ENCODE measurements at places on chromosomes 12 and 14.

- no peak for DNase-seq
Observed at GRCh38 chr14:27056586-27056985, 458.8 kb upstream of the NOVA1 start.

- no peak for DNase-seq
Observed at GRCh38 chr14:23094666-23095195, at the start of gene ACIN1. Gene ACIN1 (minus strand): TSS chr14:23095136. CDS start chr14:23095112, 24 bp downstream.

DNA sequence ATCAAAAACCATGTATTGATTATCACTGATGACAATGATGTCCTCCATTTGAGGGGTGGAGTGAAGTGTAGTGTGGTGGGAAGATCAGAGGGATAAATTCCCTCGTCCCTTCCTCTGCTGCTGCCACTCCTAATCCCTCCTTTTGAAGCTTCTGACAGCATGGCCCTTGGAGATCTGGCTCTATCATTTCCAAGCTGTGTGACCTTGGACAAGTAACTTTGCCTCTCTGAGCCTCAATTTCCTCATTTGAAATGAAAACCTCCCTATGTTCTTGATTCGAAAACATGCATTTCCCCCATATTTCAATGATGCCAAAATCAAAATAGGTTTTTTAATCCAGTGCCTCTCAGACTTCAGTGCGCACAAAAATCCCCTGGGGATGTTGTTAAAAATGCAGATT lies 231.6 kb downstream of the RBM19 start:
- no peak for DNase-seq

DNA sequence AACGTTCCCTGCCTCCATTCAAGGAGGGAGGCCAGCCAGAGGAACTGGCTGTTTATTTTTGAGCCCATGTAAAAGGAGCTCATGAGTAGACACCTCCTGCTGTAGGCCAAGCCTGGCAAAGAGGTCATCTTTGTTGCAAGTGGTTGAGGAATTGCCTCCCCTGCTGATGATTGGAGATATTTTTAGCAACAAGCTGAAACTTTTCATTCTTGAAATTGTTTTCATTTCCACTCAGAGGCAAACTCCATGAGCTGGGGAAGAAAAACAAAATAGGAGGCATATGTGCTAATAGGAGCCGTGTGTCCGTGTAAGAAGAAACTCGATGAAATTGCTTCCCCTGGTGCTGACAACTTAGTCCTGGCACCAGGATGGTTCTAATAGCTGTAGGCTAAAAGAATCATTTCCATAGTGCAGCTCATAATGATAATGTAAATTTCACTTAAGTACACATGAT lies 440.1 kb upstream of the FAR2 start:
- DNase-seq, result no peak

- no peak for DNase-seq
Observed at GRCh38 chr12:6703631-6704030, 3.0 kb upstream of the PIANP start.

- DNase-seq, result no peak
Observed at GRCh38 chr14:31837031-31837430, 240.1 kb upstream of the ARHGAP5 start.

DNA sequence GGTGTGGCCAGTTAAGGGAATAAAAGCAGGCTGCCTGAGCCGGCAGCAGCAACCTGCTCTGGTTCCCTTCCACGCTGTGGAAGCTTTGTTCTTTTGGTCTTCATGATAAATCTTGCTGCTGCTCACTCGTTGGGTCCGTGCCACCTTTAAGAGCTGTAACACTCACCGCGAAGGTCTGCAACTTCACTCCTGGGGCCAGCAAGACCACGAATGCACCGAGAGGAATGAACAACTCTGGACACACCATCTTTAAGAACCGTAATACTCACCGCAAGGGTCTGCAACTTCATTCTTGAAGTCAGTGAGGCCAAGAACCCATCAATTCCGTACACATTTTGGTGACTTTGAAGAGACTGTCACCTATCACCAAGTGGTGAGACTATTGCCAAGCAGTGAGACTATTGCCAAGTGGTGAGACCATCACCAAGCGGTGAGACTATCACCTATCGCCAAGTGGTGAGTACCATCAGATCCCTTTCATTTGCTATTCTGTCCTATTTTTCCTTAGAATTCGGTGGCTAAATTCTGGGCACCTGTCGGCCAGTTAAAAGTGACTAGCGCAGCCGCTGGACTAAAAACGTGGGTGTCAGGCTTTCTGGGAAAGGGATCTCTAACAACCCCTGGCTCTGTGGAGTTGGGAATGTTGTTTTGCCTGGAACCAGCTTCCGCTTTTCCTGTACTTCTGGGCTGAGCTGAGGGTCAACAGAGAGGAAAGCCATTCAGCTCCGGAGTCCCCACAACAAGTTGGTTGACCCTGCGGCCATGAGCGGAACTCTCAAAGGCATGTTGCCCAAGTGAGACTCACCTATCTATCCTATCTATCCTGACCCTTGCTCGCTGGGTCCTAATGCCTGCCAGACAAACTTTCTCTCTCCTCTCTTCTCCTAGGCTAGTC lies at the start of gene DHRS2:
Gene DHRS2, plus strand, starts transcription at position 48 of the 895 bp plus-strand sequence. CDS start 2,501 bp downstream, outside the sequence.
- DNase-seq, result no peak
